ENCODE measurements at places on chromosomes 5 and 9. TPM values are rescaled to one million over a fixed set of nuclear protein-coding genes. Genes with fewer than 3 reads are reported as not detected.

PKD2L2 gene
- polyA plus RNA-seq: 0.66 TPM

DNA sequence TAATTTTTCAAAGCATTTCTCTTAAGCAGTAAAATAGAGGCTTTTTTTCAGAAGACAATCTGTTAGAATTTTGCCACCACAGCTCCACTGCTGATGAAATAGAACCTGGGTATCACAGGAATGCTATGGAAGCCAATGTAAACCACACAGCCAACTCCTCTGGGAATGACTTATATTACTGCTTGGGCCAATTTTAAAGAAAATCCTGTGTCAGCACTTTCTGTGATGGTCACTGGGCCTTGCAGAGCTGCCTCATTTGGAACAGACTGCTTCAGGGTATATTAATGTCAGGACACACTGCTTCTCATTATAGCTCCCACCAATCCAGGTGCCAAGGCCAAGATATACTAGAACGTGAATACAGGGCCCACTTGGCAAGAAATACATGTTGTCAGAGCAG lies 144.1 kb upstream of the ACTBL2 start:
- DNase-seq: no peak

PCA3 gene
- not detected for polyA plus RNA-seq

ANKRA2 gene
- polyA plus RNA-seq: 29.2 TPM

DNA sequence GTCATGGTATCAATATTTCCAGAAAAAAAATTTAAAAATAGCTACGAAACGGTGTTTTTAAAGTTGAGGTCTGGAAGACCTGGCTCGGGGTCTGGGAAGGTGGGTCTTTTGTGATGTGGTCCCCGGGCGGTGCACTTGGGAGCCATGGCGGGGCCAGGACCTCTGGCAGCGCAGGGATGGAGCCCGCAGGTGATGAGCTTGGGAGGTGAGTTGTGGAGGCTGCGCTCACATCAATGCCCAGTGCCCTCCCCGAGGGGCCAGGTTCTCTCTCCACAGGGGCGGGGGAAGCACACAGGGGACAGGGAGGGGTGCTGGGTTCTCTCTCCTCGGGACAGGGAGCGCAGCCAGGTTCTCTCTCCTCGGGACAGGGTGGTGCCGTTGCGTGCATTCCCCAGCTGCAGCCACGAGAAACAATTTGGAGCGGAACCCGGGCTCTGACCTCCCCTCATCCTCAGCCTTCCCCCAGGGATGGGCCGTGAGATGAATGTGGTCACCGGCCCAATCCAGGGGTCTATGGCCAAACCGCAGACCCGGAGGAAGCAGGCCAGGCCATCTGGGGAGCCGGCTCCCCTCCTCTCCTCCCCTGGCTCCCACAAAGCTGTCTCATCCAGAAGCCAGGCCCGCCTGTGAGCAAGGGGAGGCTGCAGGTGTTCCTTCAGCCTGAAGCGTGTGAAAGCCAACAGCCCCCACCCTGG lies 25.8 kb downstream of the DBH start:
- no peak for DNase-seq

DNA sequence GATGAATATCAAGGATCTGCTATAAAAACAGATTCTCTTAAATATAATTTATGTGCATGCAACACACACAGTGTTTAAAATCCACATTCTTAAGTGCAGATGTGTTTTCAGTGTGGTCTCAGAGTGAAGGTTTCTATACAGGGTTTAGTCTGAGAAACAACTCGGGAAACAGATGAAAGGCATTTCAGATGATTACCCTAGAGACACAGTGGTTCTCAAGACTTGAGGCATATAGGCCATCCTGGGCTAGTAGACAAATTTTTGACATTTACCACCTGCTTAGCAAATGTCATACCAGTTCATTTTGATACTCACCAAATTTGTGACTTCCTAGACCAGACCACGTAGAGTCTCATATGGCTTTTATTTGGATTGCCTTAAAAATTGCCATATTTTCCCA lies 216.5 kb downstream of the ARL15 start:
- no peak for DNase-seq
